AG10803 (cell line): ENCODE measurements at places on chromosomes 13 and 19.
A peak's percentile ranks its signal among the peaks of the same experiment; 100 is the strongest.

- DNase-seq = no peak
Observed at GRCh38 chr13:22112956-22113745, 442.3 kb downstream of the FGF9 start.

GRCh38 chr13:29108068-29108786 lies 288.1 kb downstream of the MTUS2 start:
- no peak for DNase-seq

- DNase-seq = no peak
Observed at GRCh38 chr19:8487137-8487851, 15.1 kb downstream of the PRAM1 start.

DNA sequence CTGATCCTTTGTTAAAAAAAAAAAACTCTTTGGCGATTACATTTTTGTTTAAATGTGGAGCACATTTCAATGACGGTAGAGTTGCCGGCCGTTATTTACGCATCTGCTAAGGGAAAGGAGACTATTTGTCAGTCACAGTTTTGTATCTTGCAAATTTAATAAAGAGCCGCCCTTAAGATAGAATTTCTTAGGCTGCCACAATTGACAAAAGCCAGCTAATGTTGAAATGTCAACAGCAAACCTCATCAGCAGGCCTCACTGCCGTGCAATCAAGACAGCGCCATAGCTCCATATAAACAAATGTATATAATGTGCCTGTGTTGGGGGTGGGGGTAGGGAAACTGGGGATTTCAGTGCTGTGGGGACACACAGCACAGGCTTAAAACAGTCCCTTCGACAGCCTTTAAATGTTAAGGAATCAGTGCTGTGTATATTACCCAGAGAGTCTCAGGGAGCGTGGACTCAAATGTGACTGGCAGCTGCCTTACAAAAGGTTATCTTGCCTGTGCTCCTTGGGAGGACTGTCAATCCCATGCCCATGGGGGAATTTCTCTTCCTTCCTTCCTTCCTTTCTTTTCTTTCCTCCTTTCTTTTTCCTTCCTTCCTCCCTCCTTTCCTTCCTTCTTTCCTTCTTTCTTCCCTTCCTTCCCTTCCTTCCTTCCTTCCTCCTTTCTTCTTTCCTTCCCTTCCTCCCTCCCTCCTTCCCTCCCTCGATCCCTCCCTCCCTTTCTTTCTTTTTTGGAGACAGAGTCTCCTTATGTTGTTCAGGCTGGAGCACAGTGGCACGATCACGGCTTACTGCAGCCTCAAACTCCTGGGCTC lies 108.0 kb downstream of the URI1 start:
- no peak for DNase-seq

DNA sequence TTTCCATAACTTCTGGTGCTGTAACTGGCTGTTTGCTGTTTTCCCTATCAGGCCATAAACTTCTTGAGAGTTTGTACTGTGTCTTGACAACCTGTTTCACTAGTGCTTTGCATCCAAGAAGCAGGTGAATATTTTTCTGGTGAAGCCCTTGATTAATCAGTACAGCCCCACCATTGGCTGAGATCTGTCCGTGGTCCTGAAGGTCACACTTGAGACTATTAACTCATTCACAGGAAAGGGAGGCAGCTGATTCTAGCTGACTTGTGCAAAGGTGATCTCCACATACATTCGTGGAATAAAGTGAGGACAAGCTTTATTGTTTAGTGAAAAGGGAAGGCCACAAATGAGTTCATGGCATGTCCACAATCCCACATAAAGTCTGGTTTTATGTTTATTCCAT lies 61.4 kb upstream of the ZNF835 start:
- no peak for DNase-seq

GRCh38 chr13:114330086-114330485 lies 15.8 kb downstream of the CHAMP1 start:
- no peak for DNase-seq

DNA sequence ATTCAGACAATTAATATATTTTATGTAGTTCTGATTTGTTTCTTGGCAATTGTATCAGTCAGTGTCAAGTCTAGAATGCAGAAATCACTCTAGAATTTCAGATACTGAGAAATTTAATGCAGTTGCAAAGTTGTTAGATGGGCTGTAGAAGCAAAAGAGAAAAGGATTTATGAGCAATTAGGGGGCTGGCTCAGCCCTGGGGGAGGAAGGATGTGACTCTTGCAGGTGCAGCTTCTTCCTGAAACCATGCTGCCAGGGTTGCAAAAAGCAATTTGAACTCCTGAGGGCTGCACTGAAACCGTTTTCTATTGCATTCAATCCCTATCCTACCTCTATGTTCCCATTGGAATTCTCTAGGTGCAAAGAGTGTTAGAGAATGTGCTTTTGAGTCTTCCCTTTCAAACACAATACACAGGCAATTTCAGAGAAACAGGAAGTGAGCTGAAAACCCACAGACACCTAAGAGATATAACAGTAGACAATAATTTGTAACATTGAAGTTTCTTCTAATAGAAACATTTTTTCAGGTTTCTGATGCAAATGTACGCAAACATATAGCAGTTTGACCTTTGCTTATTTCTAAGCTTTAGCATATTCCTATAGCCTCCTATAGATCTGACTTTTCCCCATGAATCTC lies 814.7 kb upstream of the ATXN8OS start:
- no peak for DNase-seq

DNA sequence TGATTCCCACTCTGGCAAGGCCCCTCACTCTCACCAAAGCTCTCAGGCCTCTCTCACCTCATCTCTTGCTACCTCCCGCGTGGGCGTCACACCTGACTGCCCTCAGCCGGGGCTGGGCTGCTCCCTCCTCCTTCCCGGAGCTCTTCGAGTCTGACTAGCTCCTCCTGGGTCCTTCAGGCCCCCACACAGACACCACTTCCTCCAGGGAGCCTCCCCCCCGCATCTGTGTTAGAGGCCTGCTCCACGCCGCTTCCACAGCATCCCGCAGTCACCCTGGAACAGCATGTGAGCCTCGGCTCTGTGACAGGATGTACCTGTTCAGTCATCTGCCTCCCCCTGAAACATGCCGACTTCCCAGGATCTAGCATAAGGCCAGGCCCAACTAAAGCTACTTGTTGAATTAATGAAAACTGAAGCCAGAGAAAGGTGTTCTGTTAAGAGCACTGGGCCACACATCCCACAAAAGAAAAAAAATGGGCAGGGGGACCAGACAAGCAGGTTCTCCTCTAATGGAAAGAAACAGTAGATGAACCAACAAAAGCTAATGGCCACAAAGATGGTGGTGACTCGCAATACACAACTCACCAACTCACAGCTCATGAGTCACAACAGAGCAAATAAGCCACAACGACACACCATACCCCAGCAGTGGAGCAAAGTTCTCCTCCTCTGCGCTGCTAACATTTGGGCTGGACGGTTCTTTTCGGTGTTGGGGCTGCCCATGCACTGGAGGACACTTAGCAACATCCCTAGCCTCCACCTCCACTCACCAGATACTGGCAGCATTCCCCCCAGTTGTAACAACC lies 3.0 kb downstream of the PPP6R1 start:
- DNase-seq = peak; percentile 15
